ENCODE measurements at places on chromosomes 16 and 17.

DNA sequence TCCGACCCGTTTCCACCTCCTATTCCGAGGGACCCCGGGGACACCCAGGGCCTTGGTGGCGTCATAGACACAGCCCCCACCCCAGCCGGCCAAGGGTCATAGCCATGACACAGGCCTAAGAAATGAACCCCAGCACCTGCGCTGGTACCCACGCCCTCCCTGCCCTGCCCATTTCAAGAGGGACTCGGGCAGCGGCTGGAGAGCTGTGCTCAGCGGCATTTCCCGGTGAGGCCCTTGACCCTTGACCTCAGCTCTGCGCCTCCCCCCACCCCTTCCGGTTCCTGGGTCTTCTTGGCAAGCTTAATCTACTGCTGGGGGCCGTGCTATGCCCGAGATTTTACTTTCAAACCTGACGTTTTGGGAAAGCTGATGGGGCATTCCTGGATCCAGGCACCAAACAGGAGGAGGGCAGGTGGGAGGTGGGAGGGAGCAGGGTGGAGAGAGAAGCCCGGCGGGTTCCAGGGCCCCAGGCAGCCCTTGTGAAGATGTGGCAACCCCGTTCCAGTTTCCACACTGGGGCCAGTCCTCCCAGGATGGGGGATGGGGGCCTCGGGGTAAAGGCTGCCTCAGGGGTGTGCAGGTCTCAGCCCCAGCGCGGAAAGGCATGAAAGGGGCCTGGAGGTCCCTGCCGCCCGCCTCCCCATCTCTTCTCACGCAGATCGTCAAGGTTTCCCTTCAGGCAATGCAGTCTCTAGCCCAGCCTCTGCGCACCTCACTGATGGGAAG, at the start of gene SLC22A31:
Gene SLC22A31 (minus strand): TSS at position 414 of the 726 bp plus-strand sequence. CDS start 36 bp downstream, at position 378.
- no peak for DNase-seq

DNA sequence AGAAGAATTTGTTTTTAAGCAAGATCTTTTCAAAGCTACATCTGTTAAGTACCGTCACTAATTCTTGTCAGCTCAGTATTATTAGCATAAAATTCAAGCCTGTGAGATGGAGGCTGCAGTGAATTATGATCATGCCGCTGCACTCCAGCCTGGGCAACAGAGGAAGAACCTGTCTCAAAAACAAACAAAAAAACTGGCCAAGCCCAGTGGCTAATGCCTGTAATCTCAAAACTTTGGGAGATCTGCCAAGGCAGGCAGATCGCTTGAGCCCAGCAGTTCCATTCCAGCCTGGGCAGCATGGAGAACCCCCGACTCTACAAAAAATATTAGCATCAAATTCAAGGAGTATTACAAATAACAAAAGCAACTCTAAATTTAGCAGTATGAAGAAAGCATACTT, 88.0 kb downstream of the STXBP4 start:
- DNase-seq: no peak

DNA sequence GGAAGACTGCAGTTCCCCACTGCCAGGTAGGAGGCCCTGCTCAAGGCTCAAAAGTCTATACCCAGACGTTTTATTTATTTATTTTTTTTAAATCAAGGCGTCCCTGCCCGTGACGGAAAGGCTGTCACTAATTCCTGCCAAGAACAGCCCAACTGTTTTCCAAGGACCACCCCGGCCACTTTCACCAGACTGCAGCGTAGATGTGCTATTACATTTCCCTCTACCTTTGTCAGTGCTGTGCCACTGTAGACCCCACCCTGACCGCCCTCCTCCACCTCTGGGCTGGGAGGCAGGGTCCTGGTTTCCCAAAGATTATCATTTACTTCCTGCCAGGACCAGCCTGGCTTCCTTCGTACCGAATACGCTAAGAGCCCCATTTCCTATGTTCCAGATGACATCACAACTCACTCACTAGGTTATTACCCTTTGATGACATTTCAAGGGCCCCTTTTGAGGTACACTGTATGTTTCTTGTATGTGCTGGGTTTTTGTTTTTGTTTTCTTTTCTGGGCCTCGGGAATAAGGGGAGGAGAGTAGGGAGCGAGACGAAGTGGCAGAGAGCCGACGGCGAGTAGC, 6.3 kb upstream of the RNF227 start:
- DNase-seq: no peak

GRCh38 chr16:30185683-30186421, 2.5 kb downstream of the CORO1A start:
- peak; percentile 87 for DNase-seq

DNA sequence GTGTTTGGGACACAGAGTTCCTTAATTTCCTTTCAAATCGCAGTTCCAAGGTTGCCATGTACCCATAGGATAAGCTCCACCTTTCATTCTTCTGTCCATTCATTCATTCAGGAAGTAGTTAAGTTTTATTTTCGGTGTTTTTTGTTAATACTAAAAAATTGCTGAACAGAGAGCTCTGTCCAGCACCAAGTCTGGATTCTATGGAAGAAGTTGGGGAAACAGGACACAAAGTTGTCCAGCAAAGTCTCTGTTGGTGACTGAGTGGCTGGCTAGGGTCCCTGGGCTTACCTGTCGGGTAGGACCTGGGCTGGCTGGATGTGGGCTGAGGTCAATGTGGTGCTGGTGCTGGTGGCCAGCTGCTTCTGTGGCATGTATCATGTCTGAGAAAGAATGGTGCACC, 17.6 kb upstream of the CCL2 start:
- no peak for DNase-seq

DNA sequence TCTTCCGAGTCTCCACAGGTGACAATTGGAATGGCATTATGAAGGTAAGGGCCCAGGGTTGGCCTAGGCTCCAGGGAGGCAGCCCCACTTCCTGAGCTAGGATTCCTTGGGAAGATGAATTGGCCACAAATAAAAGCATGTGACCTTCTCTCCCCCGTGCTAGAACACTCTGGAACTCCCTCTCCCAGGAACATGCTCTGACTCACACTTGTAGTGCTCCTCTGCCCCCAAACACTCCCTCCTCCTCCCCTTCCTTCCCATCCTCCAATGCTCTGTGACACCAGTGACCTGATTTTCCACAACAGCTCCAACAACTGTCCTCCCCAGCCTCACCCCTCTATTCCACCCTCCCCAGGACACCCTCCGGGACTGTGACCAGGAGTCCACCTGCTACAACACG, 16.4 kb upstream of the ABCC3 start:
- DNase-seq: no peak

GRCh38 chr17:19304751-19305150, 57.8 kb downstream of the B9D1 start:
- DNase-seq: no peak

DNA sequence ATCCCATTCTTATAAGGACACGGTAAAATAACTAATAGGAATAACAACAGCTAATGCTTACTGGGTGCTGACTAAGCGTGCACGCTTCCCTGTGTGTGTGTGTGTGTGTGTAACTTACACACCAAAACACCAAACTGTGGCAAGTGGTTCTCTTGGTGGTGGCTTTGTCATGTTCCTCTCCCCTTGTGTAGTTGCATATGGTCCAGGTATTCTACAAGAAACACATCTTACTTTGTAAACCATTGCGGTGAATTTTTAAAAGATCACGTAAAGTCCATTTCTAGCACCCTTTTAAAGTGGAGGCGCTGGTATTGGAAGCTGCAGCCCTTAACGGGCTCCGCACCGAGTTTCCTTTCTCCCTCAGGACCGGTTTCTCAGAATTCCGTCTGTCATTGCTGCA, 221.0 kb upstream of the FOXF1 start:
- no peak for DNase-seq

GRCh38 chr16:67199011-67199807, at the start of gene ELMO3:
ELMO3 (plus strand) TSS chr16:67199131; CDS start chr16:67199327, 196 bp downstream.
- DNase-seq: no peak

DNA sequence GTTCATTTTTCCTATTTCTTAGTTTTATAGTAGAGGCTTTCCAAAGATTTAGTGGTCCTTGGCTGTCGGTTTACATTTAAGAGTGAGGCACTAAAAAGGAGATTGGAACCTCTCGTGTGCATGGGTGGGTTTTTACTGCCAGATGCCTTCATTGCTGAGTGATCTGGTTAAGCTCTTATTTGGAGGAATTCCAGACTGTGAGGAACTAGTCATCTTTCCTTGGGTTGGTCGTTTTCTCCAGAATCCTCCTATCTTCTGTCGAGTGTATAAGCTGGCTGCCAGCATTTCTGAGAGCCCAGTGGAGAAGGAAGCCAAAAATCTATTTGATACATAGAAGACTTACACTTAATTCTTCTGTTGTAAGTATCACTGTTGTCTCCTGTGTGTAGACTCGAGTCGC, 22.6 kb downstream of the IST1 start:
- DNase-seq: no peak

DNA sequence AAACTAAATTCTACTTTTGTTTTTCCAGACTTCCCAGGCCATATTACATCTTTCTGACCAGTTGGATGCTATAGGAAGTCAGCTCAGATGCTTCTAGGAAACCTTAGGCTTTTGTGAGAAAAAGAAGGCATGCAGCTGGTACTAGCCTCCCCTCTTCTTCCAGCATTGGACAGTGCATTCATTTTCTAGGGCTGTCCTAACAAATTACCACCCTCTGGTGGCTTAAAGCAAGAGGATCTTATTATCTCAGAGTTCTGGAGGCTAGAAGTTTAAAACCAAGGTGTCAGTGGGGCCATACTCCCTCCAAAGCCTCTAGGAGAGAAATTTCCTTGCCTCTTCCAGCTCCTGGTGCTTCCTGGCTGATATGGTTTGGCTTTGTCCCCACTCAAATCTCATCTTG, 467.8 kb downstream of the SLC39A11 start:
- DNase-seq: no peak

Measured in activated T-cell treated with anti-CD3 and anti-CD28 coated beads, Interleukin-2, amount 50 U/mL, for 72 hours (primary cell).